ENCODE measurements at places on chromosomes 3 and 15.

- no peak for DNase-seq
These were observed 631 bp downstream of the UBR1 start for GRCh38 chr15:43105077-43105736.

- DNase-seq: no peak
These were observed 50.7 kb upstream of the FGF7 start for GRCh38 chr15:49372366-49372765.

GRCh38 chr3:140068494-140069017 is 133.6 kb downstream of the CLSTN2 start:
- no peak for DNase-seq

- no peak for DNase-seq
These were observed 316.6 kb upstream of the UBE2E2 start for GRCh38 chr3:22886439-22887068.

GRCh38 chr3:53775834-53776251 is 70.4 kb downstream of the CHDH start:
- DNase-seq: no peak

- no peak for DNase-seq
These were observed 29.4 kb downstream of the DLG1 start for GRCh38 chr3:197269024-197269423.

GRCh38 chr15:80105193-80105592 is 45.7 kb downstream of the ZFAND6 start:
- DNase-seq: no peak

- DNase-seq: no peak
These were observed 155.6 kb downstream of the ADAM10 start for GRCh38 chr15:58593870-58594269.

DNA sequence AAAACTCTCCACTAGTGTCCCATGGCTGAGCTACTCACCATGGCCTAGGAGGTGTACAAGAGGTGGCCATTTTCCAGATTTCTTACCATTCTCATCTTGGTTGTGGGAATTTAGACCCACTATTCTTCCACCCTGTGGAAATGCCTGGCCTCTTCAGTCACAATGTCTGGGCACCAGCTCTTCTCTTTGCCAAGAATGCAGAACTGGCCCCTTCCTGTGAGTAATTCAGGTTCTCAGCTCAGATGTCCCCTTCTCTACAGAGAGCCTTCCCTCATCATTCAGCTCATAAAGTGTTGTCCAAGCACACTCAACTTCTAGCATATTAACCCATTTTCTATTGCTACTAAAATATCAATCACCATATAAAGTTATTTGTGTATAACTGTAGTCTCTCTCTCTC is 575.5 kb upstream of the KCNMB2 start:
- no peak for DNase-seq

GRCh38 chr15:56866803-56867202 is 51.6 kb upstream of the TCF12 start:
- DNase-seq: no peak

- no peak for DNase-seq
These were observed 43.5 kb upstream of the STXBP5L start for GRCh38 chr3:120864541-120864940.

GRCh38 chr15:42672444-42672843 is 64.5 kb downstream of the CDAN1 start:
- peak; percentile 13 for DNase-seq

DNA sequence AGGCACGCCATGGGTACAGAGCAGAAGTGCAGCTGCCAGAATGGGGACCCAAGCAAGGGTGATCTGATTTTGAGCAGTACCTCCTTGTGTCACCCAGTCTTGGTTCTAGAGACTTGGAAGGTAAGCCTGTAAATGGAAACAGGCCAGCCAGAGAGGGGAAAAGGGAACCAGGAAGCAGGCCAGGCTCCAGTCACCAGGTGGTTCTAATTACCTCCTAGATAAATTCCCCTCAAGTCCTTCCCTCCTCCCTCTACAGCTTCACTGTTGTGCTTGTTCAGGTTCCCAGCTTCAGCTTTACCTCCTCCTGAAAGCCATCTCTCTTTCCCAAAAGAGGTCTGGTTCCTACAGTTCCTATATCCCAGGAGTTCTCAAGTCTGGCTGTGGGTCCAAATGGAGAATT is 58.8 kb upstream of the SLC7A14 start:
- no peak for DNase-seq

DNA sequence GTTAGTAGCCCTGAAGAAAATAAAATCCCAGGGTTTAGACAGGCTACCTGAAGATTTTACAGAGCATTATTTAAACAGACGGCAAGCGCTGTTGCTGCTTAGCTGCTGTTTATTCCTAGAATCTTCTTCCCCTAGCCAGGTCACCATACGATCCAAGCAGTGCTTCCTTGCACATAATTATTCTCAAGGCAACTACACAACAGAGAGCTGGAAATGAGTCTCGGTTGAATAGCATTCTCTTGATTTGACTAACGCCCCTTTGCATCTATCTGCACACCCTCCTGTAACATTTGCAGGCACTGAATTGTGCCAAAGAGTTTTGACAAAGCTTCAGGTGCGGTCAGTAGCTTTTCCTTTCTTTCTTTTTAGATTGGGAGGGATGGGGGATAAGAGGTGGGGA is 564.4 kb downstream of the TBL1XR1 start:
- DNase-seq: no peak

GRCh38 chr15:48619446-48619845 is 26.1 kb downstream of the FBN1 start:
- DNase-seq: no peak

DNA sequence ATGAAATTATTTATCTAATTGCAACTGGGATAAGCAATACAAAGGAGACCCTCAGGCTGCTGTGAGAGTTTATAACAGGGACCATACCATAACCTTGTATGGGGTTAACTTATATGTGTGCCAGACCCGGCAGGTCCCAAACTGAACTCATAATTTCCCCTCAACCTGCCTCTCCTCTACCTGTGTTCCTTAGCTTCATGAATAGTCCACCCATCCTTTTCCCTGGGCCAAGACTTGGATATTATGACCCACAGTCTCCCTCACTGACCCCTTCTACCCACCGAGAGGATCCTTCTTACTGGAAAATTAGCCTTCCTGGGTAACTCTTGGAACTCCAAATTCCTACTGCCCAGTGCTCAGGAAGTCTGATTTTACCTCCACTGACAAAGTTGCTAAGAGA is 3.4 kb upstream of the TSPAN3 start:
- DNase-seq: no peak

GRCh38 chr15:67394873-67395639 is 125.9 kb upstream of the C15orf61 start:
- no peak for DNase-seq

GRCh38 chr15:40582726-40583246 is 11.3 kb upstream of the KNL1 start:
- DNase-seq: no peak

- DNase-seq: no peak
These were observed at the start of gene PCOLCE2 for GRCh38 chr3:142888481-142889211. Gene PCOLCE2 (minus strand): TSS chr3:142889083. CDS start chr3:142888896, 187 bp downstream.

DNA sequence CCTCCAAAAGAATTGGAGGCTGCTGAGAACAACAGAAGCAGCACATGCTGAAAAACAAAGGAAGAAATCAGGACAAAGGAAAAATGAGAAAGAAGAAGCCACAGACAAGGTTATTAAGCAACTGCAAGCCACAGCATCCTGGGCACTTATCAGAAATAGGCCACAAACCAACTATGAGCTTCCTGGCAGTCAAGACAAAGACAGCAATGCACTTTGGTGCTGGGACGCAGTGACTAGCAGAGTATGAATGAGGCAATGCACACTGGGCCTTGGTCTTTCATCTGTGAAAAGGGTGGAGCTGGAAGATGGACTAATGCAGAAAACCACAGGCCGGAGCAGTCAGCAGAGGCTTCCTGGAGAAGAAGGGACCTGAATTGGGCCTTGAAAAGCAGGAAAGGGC is 56.0 kb upstream of the LINGO1 start:
- DNase-seq: no peak

DNA sequence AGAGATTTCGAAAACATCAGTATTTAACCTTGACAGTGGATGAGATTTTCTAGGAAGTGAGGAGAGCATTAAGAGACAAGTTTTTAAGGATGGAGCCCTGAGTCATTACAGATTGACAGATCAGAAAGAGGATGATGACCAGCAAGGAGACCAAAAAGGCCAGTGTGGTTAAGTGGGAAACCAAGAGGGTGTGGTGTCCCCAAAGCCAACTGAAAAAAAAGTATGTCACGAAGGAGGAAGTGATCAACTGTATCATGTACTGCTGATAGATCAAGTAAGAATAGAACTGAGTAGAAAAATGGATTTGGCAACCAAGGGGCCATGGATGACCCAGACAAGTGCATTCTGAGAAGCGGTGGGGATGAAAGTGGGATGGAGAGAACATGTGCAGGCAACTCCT is 491.8 kb downstream of the FHIT start:
- no peak for DNase-seq

- no peak for DNase-seq
These were observed 18.2 kb downstream of the ABTB1 start for GRCh38 chr3:127690823-127691452.

DNA sequence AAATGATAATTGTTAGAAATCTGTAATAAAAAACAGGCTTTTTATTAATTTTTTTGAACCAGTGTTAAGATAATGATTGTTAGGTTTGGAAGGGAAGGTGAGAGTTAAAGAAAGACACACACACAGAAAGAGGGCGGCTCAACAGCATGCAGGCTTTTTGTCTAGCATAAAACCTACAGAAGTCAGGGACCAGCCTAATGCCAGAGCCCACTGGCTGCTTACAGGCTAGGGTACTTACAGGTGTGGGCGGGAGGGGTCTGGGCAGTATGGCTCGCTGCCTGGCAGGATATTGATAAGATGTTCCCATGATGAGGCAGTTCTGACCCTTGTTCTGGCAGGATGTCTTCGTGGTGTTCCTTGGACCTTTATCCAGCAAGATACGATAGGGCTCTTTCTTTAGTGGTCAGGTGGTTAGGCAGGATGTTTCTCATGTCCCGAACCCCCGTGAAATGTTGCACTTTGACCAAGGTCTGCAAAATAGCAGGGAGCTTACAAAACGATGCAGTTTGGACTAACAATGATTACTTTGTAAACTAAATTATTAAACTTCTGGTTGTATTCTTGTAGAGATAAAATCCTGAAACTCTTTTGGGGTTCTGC is 84.7 kb downstream of the DCUN1D1 start:
- DNase-seq: no peak

- no peak for DNase-seq
These were observed 41.0 kb downstream of the SLCO2A1 start for GRCh38 chr3:133988631-133989161.

- DNase-seq: no peak
These were observed 27.3 kb upstream of the NANOGP8 start for GRCh38 chr15:35112346-35112745.

- no peak for DNase-seq
These were observed 105.8 kb upstream of the ARL6 start for GRCh38 chr3:97658668-97659285.

DNA sequence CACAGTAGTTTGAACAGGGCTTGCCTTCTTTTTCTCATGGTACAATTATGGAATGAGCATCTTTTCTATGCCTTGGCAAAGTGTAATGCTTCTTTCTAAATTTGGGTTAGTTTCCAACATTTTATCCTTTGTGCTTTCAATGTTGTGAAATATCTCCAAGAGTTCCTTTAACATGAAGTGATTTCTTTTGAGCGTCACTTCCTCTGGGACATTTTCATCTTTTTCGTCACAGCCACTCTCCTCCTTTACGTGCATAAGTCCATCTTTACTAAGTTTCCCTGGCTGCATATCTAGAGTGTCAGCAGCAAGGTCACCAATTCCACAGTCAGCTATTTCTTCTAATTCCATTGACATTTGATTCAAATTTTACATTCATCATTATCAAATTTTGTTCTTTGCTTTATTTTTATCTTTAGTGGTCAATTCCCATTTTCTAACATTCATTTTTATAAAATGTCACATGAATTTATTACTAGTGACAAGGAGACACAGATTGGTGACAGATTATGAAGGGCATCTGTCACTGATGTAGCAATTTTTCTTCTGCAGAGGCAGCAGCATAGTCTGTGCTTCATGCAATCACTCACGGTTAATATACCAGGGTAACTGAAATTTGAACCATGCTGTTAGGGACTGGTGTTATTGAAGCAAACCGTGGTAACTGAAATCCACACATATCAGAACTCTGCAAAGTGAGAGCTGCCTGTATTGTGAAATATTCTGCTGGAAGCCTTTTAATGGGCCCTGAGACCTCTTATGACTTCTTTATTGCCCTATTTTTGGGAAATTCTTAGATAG is 126.5 kb upstream of the THBS1 start:
- no peak for DNase-seq

GRCh38 chr3:87780811-87781210 is 278.0 kb downstream of the CGGBP1 start:
- DNase-seq: no peak

DNA sequence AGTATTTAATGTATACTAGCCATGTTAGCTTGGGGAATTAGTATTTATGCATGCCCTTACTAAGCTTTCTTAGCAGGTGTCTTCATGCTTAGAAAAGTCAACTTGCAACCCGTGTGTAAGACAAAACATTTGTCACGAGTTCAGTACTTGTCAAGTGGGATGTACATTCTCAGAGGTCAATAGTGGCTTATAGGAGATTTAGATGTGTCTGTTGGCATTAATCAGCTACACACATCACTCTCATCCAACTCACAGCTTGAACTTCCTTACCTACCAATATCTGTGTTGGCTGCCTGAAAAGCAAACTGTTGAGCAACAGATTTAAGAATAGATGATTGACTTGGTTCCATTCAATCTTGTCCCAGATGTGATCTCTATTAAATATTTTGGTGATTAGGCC is 109.5 kb downstream of the ROBO2 start:
- no peak for DNase-seq

- no peak for DNase-seq
These were observed 1.7 kb upstream of the IFT57 start for GRCh38 chr3:108223928-108224327.

DNA sequence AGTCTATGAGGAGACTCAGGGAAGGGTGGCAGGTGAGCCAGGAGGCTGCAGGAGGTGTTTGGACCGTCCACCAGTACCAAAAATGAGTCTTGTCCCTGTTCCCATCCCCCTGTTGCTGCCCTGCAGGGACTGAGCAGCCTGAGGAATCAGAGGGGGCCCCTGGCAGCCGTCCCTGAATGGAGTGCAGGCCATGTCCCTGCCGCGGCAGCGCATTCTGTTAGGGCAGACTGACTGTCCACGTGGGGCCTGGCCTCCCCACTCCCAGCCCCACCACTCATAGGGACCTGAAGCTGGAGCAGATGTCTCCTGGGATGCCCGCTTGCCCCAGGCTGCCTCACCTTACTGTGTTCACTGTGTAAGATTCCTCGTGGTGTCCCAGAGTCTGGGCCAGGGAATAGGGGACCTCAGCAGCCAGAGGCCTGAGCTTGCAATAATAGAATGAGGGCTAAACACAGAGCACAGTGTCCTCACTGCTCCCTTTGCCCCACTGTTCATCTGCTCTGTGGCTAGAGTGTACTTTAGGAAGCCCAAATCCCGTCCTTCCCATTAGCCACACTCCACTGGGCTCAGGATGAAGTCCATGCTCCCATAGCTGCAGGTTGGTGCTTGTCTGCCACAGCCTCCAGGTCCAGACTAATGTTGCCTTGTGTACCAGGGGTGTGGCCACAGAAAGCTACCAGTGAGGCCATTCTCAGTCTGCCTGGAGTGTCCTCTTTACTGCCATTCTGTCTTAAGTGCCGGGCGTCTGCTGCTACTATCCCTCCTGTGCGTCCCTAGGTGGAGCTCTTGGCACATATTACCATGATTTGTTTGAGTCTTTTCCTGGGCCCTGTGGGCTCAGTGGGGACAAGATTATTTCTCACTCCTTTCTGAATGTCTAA is 63.2 kb downstream of the HCN4 start:
- DNase-seq: peak; percentile 28

Measured in hypothalamus (tissue), 51 donors.